CD4-positive, alpha-beta T cell (primary cell): ENCODE measurements at places on chromosomes 3 and 15.

GRCh38 chr15:67707520-67708283, 117.6 kb upstream of the SKOR1 start:
- no peak for DNase-seq

GRCh38 chr3:4404881-4405280, 62.2 kb downstream of the SUMF1 start:
- DNase-seq: no peak

DNA sequence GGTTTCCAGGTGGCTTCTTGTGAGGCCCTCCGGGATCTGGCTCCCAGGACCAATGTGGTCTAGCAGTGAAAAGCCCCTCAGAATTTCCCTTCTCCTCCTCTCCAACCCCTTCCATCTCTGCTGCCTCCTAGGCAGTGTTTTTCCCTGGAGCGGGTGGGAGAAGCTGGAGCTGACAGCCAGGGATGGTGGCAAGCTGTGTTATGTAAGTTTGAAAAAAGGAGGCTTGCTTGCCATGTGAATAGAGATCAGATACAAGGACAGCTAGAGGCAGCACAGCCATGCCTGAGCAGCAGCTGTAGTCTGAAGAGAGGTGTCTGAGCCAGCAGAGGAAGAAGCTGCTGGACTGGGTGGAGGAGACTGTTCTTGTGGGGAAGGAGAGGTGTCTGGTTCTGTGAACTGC, 20.6 kb downstream of the SNAPC5 start:
- DNase-seq: no peak

GRCh38 chr3:54053211-54053610, 69.1 kb upstream of the CACNA2D3 start:
- no peak for DNase-seq
